ENCODE measurements at places on chromosomes 4 and X.

GRCh38 chrX:130339408-130340222 is at the start of gene SLC25A14:
Gene SLC25A14, plus strand, starts transcription at chrX:130339919. Its CDS starts 360 bp downstream, at chrX:130340279.
- peak; percentile 82 for DNase-seq

- DNase-seq, result no peak
These were observed 53.8 kb upstream of the ATXN3L start for GRCh38 chrX:13373431-13374187.

GRCh38 chr4:24053934-24054333 is 164.1 kb upstream of the PPARGC1A start:
- no peak for DNase-seq

DNA sequence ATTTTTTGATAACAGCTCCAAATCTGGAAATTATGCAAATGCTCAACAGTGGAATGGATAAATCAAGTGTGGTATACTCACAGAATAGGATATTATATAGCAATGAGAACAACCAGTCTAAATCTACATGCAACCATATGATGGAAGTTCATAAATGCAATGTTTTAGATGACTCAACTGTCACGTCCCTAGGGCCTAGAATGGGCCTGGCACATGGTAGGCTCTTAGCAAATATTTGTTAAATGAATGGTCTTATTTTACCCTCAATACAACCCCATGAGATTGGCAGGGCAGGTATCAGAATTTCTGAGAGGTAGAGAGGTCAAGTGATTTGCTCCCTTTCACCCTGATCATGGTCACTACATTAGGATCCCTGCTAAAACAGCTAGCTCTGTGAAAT is 14.6 kb upstream of the NKX3-2 start:
- DNase-seq, result no peak

- DNase-seq, result no peak
These were observed 120.8 kb downstream of the DTHD1 start for GRCh38 chr4:36402008-36402758.

DNA sequence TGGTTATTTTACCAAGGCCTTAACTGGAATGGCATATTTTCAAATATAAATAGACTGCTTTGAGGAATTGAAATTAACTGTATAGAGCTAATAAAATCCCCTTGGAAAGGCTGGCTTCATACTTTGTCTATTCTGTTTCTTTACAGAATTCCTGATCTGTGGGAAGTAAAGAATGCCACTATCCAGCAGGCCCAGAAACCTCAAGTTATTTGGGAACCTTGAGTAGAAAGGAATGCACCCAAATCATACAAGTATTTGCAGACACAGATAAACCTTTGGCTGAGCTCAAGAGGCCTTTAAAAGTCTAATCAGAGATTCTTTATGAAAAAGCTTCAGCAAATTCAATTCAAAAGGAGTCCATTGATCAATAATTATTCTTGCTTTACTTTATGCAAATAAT is 975.7 kb upstream of the PABPC4L start:
- no peak for DNase-seq

DNA sequence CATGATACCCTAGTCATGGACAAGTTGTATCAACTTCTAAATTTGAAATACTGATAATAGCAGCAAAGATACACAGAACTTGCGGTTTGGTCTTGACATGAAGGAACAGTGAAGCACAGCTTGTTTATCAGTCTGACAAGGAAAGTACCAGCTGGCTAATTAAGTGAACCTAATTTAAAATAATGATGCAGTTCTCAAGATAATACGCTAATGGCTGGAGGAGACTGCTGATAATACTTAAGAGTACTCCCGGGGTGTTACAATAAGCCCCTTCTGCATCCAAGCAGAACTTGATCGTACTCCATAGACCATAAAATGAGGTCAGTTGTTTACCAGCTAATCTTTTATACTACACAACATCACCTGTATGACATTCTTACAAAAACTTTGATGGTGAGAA is 697.5 kb downstream of the FSTL5 start:
- DNase-seq, result no peak

DNA sequence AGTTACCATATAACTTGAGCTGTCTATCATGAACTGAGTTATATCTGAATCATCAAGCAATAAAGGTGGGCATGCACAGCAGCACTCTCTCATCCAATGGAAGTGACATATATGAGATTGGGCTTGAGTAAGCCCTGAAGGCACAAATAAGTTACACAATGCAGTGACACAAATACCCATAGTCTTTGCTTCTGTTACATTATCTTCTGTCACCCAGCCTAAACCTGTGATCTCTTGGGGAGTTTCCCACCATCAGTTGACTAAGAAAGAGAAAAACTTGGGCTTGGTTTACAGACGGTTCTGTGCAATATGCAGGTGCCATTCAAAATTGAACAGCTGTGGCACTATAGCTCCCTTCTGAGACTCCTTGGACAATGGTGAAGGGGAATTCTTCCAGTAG is 138.8 kb upstream of the IL15 start:
- no peak for DNase-seq

GRCh38 chr4:6071959-6072720 is 53.9 kb upstream of the C4orf50 start:
- peak; percentile 2 for DNase-seq

- no peak for DNase-seq
These were observed 44.5 kb upstream of the MAGEB2 start for GRCh38 chrX:30170900-30171299.

GRCh38 chr4:98794565-98795205 is 134.2 kb downstream of the EIF4E start:
- no peak for DNase-seq

DNA sequence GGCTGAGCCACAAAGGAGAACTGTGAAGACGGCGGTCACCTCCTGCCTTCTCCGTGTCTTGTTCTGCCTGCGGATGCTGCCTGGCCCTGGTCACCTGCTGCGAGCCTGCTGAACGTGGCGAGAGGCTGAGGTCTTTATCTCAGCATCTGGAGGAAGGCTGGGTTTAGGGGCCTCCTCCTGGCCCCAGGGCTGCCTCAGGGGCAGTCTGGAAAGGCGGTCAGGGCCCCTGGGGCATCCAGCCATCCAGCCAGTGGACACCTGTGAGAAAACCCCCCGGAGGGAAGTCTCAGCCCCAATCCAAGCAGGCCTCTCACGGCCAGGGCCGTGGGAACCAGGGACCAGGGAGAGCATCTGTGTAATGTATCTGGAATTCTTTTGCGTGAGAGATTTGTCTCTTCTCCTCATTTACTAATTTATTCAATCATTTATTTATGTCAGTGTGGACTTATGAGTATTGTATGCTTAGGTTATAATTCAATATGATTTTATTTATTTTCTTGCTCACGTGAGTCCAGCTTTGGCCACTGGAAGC is 11.3 kb downstream of the PDE6B start:
- DNase-seq, result no peak

DNA sequence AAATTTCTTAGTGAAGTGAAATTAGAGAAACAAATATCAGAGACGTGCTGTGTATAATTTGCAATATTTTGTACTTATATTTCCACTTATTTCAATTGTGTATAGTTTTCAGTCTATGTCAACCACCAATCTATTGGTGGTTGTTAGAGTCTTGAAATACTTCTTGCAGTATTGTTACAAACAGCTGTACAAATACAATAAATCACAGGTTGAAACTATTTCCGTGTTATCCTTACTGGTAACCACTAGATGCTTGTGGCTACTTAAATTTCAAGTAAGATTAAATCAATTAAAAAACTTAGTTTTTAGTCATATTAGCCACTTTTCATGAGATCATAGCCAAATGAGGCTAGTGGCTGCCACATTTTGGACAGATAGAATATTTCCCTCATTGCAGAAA is 520.5 kb downstream of the GBA3 start:
- DNase-seq, result no peak

- DNase-seq, result no peak
These were observed 157.6 kb downstream of the HNRNPD start for GRCh38 chr4:82216219-82216618.

DNA sequence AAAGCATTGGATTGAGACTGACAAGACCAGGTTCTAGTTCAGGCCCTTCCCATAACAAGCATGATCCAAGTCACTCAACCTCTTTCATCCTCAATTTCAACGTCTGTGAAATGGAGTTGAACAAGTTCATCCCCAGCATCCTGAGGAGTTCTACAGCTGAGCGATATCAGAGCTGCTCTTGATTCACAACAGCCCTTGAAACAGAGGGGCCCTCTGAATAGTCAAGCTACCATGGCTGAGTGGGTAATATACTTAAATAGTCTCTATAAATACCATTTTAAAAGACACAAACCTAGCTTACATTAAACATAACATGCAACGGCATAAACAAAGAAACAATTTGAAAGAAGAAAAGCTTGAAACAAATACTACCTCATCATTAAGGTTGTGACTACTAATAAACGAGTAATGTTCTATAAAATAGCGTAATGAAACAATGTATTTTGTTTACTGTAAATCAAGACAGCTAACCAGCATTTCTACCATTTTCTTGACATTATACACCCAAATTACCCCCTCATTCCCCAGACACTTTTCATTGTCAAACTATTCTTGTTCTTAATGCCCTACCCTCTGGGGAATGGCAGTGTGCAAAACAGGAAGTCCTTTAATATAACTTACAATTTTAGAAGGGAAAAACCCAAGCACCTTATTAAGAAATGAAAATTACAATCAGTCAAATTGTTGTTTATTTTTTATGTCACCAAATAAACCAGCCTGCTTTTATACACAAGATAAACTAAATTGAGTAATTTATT is 202.3 kb downstream of the PARM1 start:
- DNase-seq, result no peak

GRCh38 chr4:131635191-131635590 is 1513.9 kb upstream of the PCDH10 start:
- DNase-seq, result no peak

DNA sequence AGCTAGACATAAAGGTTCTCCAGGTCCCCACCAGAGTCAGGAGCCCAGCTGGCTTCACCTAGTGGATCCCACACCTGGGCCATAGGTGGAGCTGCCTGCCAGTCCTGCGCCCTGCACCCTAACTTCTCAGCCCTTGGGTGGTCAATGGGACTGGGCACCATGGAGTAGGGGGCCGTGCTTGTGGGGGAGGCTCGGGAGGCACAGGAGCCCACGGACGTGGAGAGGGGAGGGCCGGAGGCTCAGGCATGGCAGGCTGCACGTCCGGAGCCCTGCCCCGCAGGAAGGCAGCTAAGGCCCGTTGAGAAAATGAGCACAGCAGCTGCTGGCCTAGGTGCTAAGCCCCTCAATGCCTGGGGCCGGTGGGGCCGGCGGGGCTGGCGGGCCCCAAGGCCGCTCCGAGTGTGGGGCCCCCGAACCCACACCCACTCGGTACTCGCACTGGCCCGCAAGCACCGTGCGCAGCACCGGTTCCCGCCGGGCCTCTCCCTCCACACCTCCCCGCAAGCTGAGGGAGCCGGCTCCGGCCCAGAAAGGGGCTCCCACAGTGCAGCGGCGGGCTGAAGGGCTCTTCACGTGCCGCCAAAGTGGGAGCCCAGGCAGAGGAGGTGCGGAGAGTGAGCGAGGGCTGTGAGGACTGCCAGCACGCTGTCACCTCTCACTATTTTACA is 291.1 kb downstream of the KLHL4 start:
- DNase-seq, result no peak

DNA sequence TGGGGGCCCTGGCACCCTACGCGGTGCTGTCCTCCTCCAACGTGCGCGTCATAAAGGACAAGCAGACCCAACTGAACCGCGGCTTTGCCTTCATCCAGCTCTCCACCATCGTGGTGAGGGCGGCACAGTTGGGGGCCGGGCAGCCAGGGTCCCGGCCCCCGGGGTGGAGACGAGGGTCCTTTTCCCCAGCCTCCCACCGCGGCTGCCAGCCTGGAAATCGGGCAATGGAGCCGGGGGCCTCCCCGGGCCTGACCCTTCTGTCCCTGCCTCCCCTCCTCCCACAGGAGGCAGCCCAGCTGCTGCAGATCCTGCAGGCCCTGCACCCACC is 13.7 kb upstream of the UBA1 start:
- DNase-seq, result no peak

DNA sequence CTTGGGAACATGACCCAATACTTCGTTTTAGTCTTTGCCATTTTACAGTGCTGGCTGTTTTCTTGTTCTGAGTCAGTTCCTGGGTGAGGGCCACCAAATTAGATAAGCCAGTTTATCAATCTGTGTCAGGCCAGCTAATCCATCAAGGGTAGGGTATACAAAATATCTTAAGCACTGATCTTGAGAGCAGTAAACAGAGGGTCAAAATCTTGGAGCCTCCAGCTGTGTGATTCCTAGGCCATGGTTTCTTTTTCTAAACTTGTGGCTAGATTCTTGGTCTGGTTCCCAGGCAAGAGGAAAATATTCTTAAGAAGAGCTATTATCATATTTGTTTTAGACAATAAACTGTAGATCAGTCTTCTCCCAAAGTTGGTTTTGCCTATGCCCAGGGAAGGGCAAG is 1396.6 kb upstream of the PABPC4L start:
- DNase-seq, result no peak

DNA sequence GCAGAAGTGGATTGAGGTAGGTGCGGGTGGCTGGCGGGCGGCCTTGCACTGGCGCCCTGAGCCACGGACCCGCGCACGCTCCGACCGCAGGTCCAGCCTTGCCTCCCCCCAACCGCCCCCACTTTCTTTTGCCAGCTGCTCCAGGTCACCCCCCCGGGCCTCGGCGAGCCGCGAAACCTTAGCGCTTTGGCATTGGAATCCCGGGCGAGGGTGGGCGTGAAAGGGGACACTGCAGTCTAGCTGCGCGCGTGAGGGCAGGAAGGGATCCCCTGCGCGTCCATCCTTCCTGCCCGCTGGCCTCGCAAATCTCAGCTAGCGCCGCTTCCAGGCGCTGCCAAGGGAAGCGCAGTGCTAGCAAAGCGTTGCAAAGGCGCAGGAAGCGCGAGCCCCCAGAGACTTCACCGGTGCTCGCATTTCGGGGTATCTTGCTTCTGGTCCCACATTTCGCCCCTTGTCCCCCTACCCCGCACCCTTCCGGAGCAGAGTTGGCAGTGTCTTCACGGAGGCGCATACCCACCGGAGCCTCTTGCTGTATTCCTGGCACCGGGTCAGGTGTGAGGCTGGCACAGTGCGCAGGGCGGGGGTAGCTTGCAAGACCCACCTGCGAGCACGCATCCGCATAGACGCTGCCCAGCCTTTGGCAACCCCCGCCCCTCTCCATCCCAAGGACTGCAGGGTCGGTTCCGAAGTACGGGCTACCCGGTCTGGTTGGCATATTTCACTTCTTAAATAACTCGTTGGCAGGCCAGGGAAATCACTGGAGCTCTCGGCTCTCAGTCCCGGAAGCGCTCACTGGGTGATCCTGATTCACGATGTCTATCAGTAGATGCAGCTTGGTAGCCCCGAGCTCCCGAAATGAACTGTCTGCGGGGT is 104.4 kb downstream of the UCHL1 start:
- DNase-seq, result peak; percentile 74

DNA sequence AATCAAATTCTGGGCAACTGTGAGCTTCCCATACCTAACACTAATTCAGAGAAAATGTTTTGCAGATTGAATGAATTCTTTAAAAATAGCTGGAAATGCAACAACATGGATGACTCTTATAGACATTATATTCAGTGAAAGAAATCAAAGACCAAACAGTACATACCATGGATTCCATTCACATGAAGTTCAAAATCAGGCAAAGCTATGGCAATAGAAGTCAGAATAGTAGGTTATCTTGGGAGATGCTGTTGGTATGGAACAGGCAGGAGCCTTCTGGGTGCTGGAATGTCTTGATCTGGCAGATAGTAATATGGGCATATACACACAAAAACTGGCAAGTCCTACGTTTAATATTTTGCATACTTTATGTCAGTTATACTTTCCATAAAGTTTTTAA is 25.5 kb upstream of the CBLL2 start:
- DNase-seq, result no peak
